ENCODE measurements at places on chromosomes 5 and 9. TPM values are rescaled to one million over a fixed set of nuclear protein-coding genes. Genes with fewer than 3 reads are reported as not detected.

- no peak for DNase-seq
Measured at GRCh38 chr5:131524431-131524830, 110.6 kb downstream of the RAPGEF6 start.

- no peak for DNase-seq
Measured at GRCh38 chr9:121672213-121672612, 20.8 kb downstream of the DAB2IP start.

DNA sequence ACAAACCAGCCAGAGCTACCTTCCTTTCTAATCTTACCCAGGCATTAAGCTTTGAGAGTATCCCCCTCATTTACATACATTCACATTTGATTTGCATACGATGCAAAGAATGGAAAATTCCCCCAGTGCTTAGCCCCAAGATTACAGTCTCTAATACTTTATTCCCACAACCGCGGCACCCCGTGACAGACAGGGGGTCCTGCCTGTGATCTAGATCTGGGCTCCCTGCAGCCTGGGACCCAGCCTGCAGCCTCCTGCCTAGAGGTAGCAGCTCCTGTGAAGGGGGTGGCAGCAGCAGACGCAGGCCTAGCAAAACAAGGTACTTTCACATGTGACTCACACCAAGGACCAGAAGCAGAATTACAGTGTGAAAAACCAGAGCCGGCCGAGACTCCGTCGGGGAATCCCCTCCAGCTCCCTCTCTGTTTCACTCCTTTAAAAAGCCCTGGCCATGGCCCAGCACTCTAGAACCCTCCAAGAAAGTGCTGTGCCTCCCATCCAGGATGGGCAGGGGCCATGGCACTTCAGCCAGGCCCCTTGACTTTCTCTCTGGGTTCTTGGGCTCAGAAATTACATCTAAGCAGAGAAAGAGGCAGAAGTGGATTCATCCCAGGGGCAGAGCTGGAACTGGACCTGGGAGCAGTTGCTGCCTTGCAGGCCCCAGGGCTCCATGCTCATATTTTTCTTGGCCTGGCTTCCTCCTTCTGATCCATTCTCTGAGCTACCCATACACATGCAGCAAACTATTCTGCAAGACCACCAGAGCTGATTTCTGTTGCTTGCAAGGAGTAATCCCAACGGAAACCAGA is 14.0 kb upstream of the TCF7 start:
- DNase-seq, result peak; percentile 79

GRCh38 chr9:137642118-137642601 is 23.4 kb downstream of the EHMT1 start:
- no peak for DNase-seq

GRCh38 chr9:113665064-113665463 is 201.5 kb downstream of the RGS3 start:
- DNase-seq, result no peak

DNA sequence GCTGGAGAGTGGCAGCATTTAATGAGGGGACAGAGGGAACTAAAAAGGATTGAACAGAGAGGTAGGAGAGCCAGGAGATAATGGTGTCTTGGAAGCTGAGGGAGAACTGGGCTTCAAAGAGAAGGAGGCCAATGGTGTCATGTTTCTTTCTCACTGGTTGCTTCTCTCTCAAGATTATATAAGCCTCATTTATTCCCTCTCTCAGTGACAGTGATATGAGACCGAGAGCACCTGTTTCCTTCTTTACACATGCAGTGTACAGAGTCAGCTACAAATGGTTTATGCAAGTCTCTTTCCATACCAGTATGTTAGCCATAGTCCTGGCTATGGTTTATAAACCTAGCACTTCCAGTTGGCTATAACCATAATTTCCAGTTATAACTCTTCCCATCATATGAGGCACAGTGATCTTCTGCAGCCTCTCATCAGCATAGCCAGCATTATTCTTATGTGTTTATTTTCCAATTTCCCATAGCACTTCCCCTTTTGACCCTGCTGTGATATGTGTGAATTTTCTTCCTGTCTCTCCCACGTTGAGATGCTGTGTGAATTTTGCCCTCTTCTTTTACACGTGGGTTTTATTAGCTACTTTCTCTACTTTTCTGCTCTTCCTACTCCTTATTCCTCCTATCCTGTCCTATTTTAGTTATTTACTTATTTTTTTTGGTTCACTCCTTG is 71.2 kb downstream of the UNC13B start:
- no peak for DNase-seq

Gene LPAR1
- not detected for total RNA-seq

DNA sequence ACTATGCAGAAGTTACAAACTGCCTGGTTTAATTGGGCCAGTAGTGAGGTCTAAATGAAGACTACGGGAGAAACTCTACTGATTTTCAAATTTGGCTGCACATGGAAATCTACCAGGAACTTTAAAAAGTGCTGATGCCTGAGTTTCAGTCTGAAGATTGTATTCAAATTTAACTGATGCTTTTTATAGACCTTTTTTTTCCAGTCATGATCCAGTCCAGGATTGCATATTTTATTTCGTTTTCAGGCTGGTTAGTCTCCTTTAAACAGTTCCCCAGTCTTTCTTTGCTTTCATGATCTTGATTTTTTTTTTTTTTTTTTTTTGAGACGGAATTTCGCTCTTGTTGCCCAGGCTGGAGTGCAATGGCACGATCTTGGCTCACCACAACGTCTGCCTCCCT is 23.7 kb upstream of the SPZ1 start:
- no peak for DNase-seq

DNA sequence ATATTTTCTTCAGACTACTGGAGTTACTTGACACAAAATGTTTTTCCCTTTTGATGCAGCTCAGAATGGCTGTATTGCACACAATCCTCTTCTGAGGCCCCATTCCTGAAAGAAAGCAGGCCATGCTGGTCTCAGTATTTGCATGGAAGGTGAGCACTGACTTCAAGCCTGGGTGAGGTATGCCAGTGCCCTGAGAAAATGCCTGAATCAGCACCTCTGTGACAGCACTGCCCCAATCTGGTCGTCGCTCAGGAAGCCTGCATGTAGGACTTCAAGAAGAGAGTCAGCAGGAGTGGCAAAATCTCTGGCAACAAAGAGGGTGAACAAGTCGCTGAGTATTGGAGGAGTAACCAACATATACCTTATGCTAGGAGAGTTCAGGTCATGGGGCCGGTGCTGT is 425.2 kb upstream of the PIK3R1 start:
- DNase-seq, result no peak

- DNase-seq, result no peak
Measured at GRCh38 chr5:37668524-37669047, 171.3 kb downstream of the GDNF start.

Gene PAEP
- not detected for total RNA-seq

- no peak for DNase-seq
Measured at GRCh38 chr5:138946241-138946623, 71.1 kb upstream of the LRRTM2 start.

Gene SLC22A4
- 0.28 TPM for total RNA-seq

Gene KCTD16
- not detected for total RNA-seq

Gene FBLL1
- total RNA-seq, result 0.20 TPM

- DNase-seq, result no peak
Measured at GRCh38 chr9:15344191-15344590, 37.2 kb upstream of the TTC39B start.

DNA sequence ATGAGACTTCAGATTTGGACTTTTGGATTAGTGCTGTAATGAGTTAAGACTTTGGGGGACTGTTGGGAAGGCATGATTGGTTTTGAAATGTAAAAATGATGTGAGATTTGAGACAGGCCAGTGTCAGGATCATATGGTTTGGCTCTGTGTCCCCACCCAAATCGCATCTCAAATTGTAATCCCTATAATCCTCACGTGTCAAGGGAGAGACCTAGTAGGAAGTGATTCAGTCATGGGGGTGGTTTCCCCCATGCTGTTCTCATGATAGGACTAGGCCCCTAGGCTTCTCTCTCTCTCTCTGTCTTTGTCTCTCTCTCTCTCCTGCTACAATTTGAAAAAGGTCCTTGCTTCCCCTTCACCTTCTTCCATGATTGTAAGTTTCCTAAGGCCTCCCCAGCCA is 473.3 kb upstream of the CD180 start:
- no peak for DNase-seq
